Activated CD4-positive, alpha-beta T cell treated with anti-CD3 and anti-CD28 coated beads, Interleukin-2, amount 10 ng/mL, durations not matched to agents 24 days and 14 days (primary cell): ENCODE measurements at places on chromosomes 11 and 22.

GRCh38 chr11:134120921-134121526 lies 52.2 kb downstream of the JAM3 start:
- DNase-seq, result no peak
- peaks cover 7% of the 10 kb centered on the region for H3K4me1 ChIP-seq
- no peak overlapping the region for H3K4me3 ChIP-seq
- H3K27ac ChIP-seq, result no peak overlapping the region

GRCh38 chr11:43921561-43922294 lies 20.7 kb upstream of the C11orf96 start:
- no peak overlapping the region for H3K4me3 ChIP-seq
- H3K36me3 ChIP-seq, result peaks cover 24% of the 10 kb centered on the region
- peaks cover 12% of the 10 kb centered on the region for H3K4me1 ChIP-seq
- H3K27me3 ChIP-seq, result no peaks in the 10 kb centered on the region
- no peak overlapping the region for H3K27ac ChIP-seq

DNA sequence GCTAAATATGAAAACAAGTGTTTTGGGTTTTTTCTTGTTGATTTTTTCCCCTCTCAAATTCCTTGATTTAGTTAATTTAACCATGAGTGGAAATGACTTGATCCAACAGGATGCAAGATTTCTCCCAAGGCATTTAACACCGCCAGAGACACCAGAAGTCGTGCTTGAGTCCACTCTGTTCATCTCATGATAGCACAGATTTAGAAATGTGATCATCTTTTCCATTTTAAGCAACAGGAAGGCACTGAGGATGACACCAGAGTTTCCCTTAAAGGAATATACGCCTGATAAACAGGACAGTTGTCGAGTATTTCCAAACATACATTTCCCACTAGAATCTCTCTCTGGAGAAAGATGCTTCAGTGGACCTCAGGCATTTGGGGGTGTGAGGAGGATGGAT lies 318.7 kb downstream of the CADM1 start:
- no peak overlapping the region for H3K27ac ChIP-seq
- peaks cover 6% of the 10 kb centered on the region for H3K27me3 ChIP-seq
- H3K4me3 ChIP-seq, result no peak overlapping the region
- no peaks in the 10 kb centered on the region for H3K36me3 ChIP-seq

- DNase-seq, result no peak
- H3K4me3 ChIP-seq, result no peak overlapping the region
- H3K36me3 ChIP-seq, result no peaks in the 10 kb centered on the region
- H3K4me1 ChIP-seq, result no peaks in the 10 kb centered on the region
- no peak overlapping the region for H3K27ac ChIP-seq
- H3K27me3 ChIP-seq, result no peaks in the 10 kb centered on the region
Observed at GRCh38 chr11:2797121-2797711, 88.4 kb downstream of the CDKN1C start.

GRCh38 chr22:22847241-22847640 lies 40.4 kb upstream of the IGLL5 start:
- no peak for DNase-seq
- peaks cover 7% of the 10 kb centered on the region for H3K4me1 ChIP-seq
- no peak overlapping the region for H3K4me3 ChIP-seq

DNA sequence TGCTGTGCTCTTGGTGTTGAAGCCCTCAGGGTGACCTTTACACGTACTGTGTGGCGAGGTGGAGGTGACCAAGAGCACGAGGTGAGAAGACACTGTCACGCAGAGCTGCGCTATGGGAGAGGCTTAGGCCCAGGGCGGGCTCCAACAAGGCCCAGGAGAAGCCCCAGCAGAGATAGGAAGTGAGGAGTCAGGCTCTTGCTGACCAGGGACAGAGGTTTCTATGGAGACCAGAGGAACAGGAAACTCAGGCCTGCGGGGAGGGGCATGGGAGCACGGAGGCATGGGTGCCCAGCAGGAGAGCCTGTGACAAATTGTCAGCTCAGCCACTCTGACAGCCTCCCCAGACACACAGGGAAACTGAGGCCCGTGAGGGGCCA lies 15.8 kb downstream of the DGKZ start:
- H3K27ac ChIP-seq, result no peak overlapping the region
- H3K4me1 ChIP-seq, result peaks cover 29% of the 10 kb centered on the region
- DNase-seq, result no peak
- H3K36me3 ChIP-seq, result peaks cover 6% of the 10 kb centered on the region
- peak overlapping the region; percentile 88 for H3K4me3 ChIP-seq

GRCh38 chr11:117420143-117420485 lies 92.5 kb downstream of the CEP164 start:
- H3K4me1 ChIP-seq, result no peaks in the 10 kb centered on the region
- H3K36me3 ChIP-seq, result no peaks in the 10 kb centered on the region
- no peak overlapping the region for H3K27ac ChIP-seq

DNA sequence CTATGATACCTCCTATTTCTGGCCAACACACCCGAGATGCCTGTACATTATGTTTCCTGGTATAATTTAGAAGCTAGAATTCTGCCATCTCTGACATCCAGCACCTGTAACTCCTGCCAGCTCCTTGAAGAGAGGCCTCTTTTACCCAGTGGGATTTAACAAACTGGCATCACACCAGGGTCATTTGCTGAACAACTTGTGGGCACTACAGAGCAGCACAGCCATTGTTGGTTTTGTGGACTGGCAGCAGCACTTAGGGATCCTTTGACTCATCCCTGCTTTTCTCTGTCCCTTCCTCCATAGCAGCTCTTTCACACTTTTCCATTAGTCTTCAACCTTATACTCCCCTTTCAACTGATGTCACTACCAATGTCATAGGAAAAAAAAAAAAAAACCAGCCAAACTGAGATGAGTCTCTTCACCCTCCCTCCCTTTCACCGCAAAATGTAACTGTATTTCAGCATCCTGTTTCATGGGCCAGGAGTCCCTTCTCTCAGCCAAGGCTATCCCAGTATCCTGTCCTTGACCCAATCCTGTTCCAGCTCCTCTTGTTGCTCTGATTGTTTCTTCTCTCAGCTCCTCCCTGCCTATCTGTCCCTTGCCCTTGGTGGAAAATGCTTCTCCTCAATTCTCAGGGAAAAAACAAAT lies 68.7 kb downstream of the PPFIBP2 start:
- H3K27me3 ChIP-seq, result peaks cover 35% of the 10 kb centered on the region
- no peaks in the 10 kb centered on the region for H3K36me3 ChIP-seq
- H3K4me1 ChIP-seq, result peaks cover 16% of the 10 kb centered on the region
- H3K4me3 ChIP-seq, result no peak overlapping the region
- H3K27ac ChIP-seq, result no peak overlapping the region

DNA sequence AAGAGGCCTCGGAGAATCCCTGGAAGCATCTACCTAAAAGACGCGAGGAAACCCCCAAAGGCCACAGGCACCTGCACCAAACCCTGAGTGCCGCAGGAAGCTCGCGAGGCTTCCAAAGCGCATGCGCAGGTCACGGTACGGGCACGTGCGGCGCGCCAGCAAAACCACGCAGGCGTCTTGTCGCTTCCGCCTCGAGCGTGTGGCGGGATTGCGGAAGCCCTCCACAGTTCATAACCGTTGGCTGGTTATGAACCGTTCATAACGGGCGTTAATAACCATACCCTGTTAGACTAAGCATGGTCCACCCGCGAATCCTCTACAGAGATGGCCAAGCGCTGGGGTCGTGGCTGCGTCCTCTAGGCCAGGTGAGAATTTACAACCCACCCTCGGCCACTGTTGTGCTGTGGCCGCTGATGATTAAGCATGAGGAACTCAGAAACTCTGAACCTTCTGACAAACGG lies 46.4 kb downstream of the MORC2 start:
- peak overlapping the region; percentile 82 for H3K4me3 ChIP-seq
- peak overlapping the region; percentile 84 for H3K27ac ChIP-seq
- peaks cover 10% of the 10 kb centered on the region for H3K4me1 ChIP-seq
- H3K27me3 ChIP-seq, result no peaks in the 10 kb centered on the region
- DNase-seq, result peak; percentile 95

DNA sequence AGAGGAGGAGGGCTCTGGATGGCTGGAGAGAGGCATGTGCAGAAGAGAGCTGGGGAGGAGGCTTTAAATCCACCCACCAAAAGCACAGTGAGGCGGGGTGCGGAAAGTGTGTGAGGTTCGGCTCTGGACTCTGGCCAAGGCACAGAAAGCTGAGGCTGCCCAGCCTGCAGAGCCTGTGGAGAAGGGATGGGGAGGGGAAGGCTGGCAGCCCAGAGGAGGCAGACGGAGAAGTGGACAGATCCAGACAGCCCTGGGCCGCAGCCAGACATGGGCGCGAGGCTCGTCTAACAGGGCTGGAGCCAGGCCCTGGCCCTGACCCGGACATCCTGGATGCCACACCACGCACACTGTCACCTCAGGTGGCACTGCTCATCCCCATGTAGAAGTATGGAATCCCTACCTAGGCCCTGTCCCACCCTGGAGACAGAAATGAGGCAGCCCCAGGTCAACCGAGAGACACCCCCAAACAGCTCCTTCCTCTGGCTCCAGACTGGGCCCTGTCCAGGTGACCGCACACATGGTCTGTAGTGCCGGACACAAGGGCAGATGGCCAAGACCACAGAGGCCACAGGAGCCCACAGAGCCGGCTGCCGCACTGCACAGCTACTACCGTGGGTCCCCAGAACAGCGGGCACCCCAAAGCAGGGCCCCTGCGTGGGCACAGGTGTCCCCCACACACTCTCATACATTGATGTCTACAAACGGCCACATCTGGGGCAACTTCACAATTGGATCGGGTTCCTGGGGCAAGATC lies 16.6 kb upstream of the MOB2 start:
- H3K4me3 ChIP-seq, result no peak overlapping the region
- peaks cover 18% of the 10 kb centered on the region for H3K36me3 ChIP-seq
- DNase-seq, result no peak
- H3K27me3 ChIP-seq, result no peaks in the 10 kb centered on the region
- peaks cover 8% of the 10 kb centered on the region for H3K4me1 ChIP-seq
- H3K27ac ChIP-seq, result no peak overlapping the region
